ENCODE measurements at places on chromosomes 3 and 15.

- no peak for DNase-seq
Measured at GRCh38 chr3:72818092-72818773, 30.0 kb downstream of the SHQ1 start.

- DNase-seq = no peak
Measured at GRCh38 chr3:121918779-121919483, 24.7 kb downstream of the SLC15A2 start.

DNA sequence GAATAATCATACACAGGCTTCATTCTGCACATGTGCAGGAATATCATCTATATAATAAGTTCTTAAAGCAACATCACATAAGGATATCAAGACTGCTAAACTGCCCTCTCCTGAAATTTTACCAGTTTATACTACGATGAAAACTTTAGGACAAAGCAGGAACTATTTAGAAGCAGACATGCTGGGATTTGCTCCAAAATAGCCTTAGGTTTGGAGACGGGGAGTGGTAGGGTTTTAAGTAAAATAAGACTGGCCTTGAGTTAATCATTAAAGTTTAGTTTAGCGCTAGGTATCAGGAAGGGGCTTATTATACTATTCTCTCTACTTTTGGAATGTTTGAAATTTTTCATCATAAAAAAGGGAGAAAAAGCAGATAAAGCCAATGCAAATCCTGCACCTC is 115.8 kb downstream of the SRGAP3 start:
- no peak for DNase-seq

DNA sequence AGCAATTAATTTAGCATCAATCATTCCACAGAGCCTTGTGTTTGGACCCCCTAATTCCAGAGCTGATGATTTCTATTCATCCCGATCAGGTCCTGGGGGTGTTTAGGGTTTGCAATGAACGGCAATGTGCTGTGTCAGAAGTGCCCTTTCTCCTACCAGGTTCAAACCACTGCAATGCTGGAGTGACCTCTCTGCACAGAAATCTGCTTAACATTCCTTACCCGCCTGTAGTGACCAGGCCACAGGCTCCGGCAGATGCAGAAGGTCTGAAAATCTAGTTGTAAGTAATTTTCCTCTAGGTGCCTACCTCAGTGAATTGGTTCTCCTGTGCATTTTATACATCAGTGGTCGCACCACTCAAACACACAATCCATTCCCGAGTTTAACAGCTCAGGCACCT is 725.3 kb upstream of the CFAP20DC start:
- DNase-seq = no peak

- no peak for DNase-seq
Measured at GRCh38 chr3:151329363-151329762, at the start of gene P2RY13. Gene P2RY13, minus strand, starts transcription at chr3:151329549. Its CDS starts 21 bp downstream, at chr3:151329528.

- peak; percentile 93 for DNase-seq
Measured at GRCh38 chr15:70033529-70034140, 64.1 kb downstream of the TLE3 start.

DNA sequence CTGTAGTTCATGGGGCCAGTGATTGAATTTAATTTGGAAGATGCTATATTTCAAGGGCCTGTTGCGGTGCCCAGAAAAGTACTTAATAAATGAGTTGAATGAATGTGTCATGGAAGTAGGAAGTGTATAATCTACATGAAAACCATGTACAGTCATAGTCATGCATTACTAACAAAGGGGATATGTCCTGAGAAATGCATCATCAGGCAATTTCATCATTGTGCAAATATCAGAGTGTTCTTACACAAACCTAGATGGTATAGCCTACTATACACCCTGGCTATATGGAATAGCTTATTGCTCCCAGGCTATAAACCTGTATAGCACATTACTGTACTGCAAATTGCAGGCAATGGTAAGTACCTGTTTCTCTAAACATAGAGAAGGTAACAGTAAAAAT is 10.7 kb upstream of the MYO5C start:
- no peak for DNase-seq

- DNase-seq = no peak
Measured at GRCh38 chr3:23932571-23932970, 12.5 kb upstream of the NR1D2 start.

GRCh38 chr15:85710340-85710842 is 84.3 kb downstream of the KLHL25 start:
- DNase-seq = no peak

GRCh38 chr3:137987723-137988122 is 22.2 kb upstream of the CLDN18 start:
- no peak for DNase-seq

DNA sequence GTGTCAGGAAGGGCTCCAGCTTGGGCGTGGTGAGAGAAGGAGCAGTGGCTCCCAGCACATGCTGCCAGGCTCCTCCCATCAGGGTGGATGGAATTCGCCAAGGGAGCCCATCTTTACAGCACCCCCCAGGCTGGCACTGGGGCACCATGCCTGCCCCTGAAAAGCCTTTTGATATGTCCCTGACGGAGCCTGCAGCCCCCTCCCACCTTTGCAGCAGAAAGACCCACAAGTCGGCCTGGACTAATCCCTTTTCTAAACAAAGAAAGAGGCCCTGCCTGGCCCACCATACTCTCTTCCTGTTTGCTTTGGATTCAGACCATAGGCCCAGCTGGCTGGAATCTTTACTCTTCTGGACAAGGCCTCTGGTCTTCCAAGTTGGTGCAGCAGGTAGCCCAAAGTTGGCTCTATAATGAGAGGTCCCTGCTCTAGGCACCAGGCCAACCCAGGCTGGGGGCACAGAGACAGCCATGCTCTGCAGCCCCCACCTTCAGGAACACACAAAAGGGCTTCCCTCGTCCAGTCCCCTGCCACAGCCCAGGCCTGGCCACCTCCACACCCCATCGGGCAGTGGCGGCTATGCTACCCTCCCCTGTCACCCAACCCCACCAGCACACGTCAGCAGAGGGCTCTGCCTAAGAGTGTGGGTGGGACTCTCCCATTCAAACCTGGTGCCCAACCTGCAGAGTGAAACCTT is 5.4 kb downstream of the ANPEP start:
- DNase-seq = no peak

Measured in NCI-H1105 (cell line).